ENCODE measurements at places on chromosomes 7 and 10.

- DNase-seq, result no peak
Observed at GRCh38 chr10:132510174-132510611, 27.4 kb upstream of the INPP5A start.

GRCh38 chr7:5774790-5775189 is 6.7 kb downstream of the RNF216 start:
- no peak for DNase-seq

- DNase-seq, result no peak
Observed at GRCh38 chr10:9097206-9097990, 1042.9 kb downstream of the GATA3 start.

- no peak for DNase-seq
Observed at GRCh38 chr10:119652361-119652730, 1.2 kb downstream of the BAG3 start.

DNA sequence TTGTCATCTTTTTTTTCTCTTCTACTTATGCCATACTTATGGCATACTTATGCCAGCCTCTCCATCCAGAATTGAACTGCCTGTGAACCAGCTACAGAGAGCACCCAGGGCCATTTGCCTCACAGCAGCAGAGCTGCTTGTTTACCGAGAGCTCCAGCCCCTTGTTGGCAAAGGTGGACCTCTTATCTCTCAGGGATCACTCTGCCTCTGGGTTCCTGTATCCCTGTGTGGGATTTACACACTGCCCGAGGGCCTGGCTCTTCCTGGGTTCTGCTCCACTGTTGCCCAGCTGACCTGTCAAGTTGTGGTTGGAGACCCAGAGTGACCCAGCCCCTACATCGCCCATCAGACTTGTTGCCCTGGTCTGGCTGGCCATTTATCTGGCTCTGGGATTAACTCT is 22.3 kb downstream of the MRPS33 start:
- no peak for DNase-seq

DNA sequence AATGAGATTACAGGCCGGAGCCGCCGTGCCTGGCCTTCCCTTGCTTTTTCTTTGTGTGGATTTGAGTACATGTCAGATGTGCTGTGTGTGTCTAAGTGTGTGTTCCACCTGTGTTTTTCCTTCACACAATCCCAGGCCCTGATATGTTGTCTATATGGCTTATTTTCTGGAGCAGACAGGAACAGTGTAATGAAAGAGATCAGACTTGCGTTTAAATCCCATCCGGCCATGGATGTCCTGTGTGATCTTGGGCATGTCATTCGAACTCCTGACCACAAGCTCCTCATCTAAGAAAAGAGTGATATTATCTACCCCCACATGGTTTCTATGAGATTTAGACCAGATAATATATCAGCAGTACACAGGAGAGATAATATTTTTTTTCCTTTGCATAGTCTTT is 37.2 kb downstream of the APBB1IP start:
- no peak for DNase-seq

DNA sequence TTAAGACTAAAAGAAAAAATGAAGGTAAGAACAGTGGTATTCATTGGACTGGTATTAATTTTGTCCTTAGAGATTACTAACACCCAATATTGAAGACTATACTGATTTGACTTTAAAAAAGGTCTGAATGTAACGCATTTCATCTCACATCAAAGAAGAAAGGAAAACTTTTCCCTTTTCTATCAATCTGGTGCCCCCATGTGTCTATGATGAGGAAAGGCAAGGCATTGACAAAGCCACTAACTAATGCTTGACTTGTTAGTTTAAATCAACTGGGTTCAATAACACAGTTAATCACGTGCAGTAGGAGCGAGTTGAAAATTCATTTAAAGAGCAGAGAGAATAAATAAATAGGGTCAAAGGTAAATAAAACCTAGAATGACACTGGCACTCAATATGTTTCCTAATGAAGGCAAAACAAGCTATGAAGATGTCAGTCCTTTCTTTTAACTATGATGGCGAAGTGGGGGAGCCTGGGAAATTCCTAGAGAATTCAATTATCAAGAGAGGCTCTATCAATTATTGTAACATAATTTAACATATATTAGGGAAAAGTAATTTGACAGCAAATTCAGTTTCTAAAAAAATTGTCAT is 180.9 kb downstream of the ANK3 start:
- DNase-seq, result no peak

DNA sequence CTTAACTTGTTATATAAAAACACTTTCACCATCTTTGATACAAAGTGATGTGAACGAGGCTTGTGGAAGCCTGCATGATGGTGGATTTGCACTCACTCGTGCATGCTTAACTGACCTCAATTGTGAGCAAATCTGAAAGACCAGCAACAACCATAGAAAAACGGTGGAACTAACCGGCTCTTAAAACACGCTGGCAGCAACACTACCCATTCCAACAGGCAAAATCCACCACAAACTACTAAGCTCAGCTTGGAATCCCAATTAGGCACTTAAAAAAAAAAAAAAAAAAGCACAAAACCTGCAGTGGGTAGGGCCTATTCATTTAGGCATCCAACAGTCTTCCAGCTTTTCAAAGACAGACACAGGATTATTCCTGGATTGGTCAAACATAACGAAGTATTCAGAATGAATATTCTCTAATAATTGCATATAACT is 1.8 kb downstream of the GDI2 start:
- no peak for DNase-seq

- no peak for DNase-seq
Observed at GRCh38 chr10:4043897-4044665, 259.1 kb upstream of the KLF6 start.

GRCh38 chr7:158945519-158945918 is 89.2 kb downstream of the DYNC2I1 start:
- DNase-seq, result no peak

DNA sequence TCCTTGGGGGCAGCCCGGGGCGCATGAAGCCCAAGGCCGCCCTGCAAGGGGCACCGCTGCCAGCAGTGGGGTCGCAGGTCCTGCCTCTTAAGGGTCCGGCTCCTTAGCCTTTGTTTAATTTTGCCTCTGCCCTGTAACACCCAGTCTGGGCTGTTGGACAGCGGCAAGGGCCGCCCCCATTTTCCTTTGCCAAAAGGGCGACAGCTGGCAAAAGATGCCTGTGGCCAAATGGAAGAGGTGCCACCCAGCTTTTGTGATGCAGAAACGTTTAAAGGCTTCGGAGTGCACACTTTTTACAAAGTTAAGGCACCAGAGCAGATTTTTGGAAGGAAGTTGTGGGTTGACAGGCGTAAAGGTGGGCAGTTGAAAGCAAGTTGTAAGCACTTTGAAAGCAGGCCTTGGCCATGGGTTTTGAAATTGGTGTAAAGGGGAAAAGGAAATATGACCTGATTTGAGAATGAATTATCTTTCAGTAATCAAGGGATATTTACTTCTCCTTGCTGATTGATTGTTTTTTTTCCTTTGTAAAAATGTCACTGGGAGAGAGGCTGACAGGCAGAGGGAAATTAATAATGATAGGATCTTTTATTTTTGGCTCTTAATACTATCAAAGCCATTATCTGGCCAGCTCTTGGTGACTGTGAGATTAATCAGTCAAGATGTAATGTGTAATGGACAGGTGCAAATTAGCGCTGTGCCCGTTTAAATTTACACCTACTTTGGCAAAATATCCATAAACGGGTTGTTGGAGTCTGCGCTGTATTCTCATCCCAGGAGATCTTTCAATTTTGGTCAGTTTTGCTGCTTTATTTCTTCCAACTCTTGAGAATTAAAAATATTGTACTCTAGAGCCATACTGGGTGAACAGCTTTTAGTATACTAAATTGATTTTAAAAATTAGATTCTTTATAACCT is 1.2 kb downstream of the CASD1 start:
- DNase-seq, result peak; percentile 20
